ENCODE measurements at places on chromosomes 2 and 18.

GRCh38 chr2:23606968-23607367 is 222.0 kb downstream of the KLHL29 start:
- DNase-seq, result no peak

GRCh38 chr18:55001394-55002024 is 42.2 kb upstream of the CCDC68 start:
- DNase-seq, result no peak

DNA sequence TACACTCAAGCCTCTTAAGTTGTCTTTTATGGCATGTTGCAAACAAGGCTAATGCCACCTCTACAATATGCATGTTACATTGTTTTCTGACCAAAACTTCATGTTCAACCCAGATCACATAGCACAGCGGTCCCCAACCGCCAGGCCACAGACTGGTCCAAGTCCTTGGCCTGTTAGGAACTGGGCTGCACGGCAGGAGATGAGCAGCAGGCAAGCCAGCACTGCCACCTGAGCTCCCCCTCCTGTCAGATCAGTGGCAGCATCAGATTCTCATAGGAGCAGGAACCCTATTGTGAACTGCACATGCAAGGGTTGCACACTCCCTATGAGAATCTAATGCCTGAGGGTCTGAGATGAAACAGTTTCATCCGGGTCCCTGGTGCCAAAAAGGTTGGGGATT is 324.8 kb upstream of the CHAC2 start:
- no peak for DNase-seq

- DNase-seq, result no peak
Measured at GRCh38 chr18:50104421-50104820, 90.5 kb downstream of the MYO5B start.

DNA sequence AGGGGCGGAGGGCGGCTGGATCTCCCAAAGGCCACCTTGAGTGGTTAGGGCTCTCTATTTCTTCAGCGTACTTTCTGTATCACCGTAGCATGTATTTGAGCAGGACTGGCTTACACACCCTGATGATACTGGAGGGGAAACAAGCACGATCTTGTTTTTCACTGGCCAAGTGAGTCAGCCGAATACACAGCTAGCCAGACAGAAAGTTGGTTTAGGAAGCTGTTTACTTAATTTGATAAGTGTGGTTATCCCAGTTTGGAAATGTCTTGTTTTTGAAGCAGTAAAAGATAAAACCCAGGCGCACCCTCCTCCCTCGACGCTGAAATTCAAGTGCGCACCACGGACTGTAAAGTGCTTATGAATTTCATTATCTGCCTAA is 582 bp downstream of the RIOK3 start:
- no peak for DNase-seq

Measured in glomerular endothelial cell (primary cell).